Right renal pelvis (tissue), 4 donors: ENCODE measurements at places on chromosomes 13 and 19. TPM values are rescaled to one million over a fixed set of nuclear protein-coding genes. Genes with fewer than 3 reads are reported as not detected.

MAST3 gene
- 5.5 TPM for polyA plus RNA-seq

GRCh38 chr13:25585000-25585399 lies 213.2 kb downstream of the ATP8A2 start:
- no peak for DNase-seq

ZNF486 gene
- polyA plus RNA-seq, result 22.9 TPM

DNA sequence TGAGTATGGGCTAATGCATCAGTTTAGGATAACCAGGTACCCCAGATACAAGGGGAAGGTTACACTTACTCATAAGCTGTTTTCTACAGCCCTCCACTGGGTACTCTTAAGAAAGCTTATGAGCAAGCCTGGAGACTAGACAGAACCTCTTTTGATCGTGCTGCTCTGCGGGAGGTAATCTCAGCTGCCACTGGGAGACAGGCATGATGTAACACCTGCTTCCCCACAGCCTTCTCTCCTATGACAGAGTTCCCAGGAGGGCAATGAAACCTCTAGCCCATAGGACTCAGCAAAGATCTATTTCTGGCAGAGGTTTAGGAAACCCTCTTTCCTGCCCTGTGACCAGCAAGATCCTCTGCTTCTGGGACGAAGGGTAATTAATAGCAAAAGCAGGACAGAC lies 65.6 kb downstream of the WASF3 start:
- no peak for DNase-seq

- DNase-seq, result no peak
These were observed 6.3 kb upstream of the PNPLA6 start for GRCh38 chr19:7529246-7529600.

DNA sequence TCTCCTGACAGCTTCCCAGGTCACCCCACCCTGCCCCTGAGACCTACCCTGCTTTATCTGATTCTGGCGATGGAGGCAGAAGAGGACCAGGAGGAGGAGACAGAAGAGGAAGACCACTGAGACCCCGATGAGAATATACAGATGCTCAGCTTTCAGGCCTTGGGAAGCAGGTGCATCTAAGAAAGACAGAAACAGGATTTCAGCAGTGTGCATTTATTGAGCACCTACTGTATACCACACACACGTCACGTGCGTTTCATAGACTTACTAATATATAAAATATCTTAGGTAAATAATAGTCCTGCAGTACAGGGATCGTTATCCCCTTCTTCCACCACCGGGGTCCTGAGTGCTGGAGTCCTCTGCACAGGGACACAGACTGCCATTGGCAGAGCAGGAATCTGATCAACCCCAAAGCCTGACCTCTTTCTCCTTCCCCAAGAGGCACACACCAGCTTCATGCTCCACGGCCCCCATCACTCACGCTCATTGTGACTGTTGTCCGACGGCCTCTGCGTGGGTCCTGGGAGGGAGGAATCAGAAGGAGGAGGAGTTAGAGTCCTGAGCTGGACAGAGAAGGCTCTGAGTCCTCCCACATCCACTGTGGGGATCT lies 8.2 kb downstream of the LAIR1 start:
- DNase-seq, result no peak

DNA sequence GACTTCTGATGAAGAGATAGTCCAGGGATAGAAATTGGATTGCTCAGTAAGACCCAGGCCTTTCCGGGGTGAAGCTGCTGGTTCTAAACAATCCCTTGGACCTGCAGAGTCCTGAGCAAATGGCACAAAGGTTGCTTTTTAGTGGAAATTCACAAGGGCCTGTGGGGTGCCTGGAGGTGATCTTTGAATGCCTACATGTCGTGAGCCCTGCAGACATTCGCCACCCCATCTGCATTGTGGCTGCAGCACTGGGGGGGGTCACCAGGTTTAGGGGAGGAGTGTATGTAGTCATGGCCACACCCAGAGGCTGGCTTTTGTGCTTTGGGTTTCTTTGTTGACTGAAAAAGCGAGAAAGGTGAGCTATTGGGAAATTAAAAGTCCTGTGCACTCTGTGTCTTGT lies 41.4 kb downstream of the SLC7A9 start:
- DNase-seq, result no peak

DNA sequence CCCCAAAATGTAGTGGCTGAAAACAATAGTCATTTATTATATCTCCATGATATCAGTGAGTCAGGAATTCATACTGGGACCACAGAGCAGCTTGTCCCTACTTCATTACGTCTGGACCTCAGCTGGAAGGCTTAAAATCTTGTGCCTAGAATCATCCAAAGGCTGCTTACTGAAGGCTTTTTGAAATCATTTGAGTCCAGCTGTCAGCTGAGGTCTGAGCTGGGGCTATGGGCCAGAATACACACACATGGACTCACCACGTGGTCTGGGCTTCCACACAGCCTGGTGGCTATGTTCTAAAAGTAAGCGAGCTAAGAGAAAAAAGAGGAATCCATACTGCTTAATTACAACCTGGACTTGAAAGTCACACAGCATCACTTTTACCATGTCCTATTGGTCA lies 209.2 kb downstream of the KCTD12 start:
- DNase-seq, result no peak
